ENCODE measurements at places on chromosomes 13 and 19. TPM values are rescaled to one million over a fixed set of nuclear protein-coding genes. Genes with fewer than 3 reads are reported as not detected.

MAG gene
- polyA plus RNA-seq: 0.30 TPM

PODNL1 gene
- polyA plus RNA-seq: not detected

THSD1 gene
- polyA plus RNA-seq: 1.2 TPM

CRLF1 gene
- not detected for polyA plus RNA-seq

NLRP11 gene
- polyA plus RNA-seq: 0.07 TPM

RNF17 gene
- polyA plus RNA-seq: 0.12 TPM

PLIN5 gene
- polyA plus RNA-seq: 0.27 TPM

LGALS7B gene
- polyA plus RNA-seq: not detected

OR7C1 gene
- not detected for polyA plus RNA-seq

TYROBP gene
- polyA plus RNA-seq: 25.6 TPM

- no peak for DNase-seq
Observed at GRCh38 chr19:24078680-24079079, 8.3 kb upstream of the ZNF254 start.

- no peak for DNase-seq
Observed at GRCh38 chr13:27526516-27526915, 76.2 kb upstream of the MTIF3 start.

DNA sequence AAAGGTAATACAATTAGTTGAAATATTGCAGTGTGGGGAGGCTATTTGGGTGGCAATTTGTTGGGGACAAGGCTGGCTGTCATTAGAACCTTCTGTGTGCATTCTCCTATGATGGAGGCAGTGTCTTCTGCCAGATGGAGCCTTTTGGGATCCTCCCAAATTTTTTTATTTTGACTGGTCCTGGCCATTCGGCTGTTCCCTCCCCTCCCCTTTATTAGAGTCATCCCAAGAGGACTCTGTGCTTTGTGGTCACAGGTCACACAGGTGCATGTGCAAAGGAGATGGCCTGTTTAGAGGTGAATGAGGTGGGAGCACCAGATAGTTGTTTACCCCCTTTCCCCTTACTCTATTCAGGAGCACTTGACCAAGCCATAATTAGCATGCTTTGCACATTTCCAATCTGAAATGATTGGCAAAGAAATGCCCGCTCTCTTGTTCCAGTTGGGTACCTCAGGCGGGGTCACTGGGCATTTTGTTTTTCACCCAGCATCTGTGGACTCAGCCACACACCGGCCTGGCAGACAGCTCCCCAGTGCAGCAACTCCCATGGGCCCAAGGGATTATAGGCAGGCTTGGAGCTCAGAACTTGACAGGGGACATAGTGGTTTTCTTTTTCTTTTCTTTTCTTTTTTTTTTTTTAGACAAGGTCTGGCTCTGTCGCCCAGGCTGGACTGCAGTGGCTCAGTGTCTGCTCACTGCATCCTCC is 19.8 kb downstream of the GATAD2A start:
- no peak for DNase-seq

DNA sequence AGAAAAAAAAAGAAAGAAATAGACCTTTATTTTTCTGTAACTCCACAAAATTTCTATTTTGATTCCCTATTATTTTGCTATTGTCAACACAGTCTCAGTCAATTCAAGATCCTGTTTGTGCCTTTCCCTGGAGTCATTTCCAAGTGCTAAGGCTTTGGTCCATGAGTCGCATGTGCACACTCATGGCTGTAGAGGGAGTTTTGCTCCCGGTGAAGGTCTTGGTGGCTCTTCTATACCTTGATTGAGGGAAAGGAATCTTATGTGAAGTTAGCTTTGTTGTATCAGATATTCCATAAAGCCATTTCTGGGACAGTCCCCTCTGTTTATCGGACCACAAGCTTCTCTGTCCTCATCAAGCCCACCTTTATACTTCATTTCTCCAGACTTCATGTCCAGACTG is 58.7 kb upstream of the ALOX5AP start:
- DNase-seq: no peak

DNA sequence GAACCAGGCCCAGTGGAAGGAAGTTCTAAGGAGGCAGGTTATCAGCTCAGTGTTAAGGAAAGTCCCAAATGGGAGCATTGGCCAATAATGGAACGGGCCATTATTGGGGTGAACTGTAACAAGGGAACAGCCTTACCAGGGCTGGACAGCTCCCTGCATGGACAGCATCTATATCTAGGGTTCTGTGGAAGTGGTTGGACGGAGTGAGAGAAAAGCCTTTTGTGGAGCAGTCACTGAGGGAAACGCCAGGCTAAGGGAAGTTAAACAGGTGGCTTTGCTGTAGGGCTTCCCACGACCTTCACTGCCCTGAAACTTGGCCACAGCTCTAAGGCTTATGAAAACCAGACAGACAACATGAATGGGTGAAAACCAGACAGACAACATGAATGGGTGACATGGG is 17.0 kb downstream of the POU2F2 start:
- peak; percentile 42 for DNase-seq

DNA sequence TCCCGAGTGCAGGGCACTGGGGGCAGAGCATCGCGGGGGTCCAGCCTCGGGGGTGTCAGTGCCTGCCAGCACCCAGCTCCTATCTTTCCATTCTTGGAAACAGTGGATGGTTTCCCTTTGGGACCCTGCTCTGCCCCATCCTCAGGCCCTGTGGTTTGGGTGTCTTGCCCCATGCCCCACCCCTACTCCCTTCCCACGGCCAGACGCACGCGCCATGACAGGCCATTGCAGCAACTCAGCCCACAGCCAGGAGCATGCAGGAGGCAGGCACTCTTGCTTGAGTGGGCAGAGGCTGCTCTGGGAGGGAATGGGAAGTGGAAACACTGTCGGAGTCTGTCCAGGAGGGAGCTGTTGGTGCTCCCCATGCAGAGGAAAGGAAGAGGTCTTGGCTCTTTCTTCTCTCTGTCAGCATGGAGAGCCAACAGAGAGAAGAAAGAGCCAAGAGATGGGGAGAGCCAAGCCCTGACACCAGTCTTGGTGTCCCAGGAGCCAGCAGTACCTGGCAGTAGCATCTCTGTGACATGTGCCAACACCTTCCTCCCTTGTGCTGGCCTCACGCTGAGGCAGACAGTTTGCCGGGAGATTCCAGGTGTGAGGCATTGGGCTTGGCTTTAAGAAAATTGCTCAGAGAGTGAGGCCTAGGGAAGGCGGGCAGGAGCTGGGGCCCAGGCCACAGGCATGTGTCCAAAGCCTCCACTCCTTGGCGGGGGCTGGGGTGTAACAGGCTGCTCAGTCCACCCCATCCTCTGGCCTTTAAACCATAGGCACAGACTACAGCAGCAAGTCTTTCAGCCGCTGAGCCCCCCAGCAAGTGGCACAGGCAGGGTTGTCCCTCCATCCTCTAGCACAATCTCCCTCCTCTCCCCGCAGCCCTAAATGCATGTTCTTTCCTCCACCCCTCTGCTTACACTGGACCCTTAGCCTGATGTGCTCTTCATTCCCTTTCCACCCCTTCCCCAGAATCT is 86.7 kb upstream of the UQCRFS1 start:
- DNase-seq: no peak

- peak; percentile 37 for DNase-seq
Observed at GRCh38 chr19:7550987-7551761, 15.7 kb downstream of the PNPLA6 start.

GRCh38 chr13:50951366-50951765 is 41.8 kb downstream of the RNASEH2B start:
- DNase-seq: no peak

DNA sequence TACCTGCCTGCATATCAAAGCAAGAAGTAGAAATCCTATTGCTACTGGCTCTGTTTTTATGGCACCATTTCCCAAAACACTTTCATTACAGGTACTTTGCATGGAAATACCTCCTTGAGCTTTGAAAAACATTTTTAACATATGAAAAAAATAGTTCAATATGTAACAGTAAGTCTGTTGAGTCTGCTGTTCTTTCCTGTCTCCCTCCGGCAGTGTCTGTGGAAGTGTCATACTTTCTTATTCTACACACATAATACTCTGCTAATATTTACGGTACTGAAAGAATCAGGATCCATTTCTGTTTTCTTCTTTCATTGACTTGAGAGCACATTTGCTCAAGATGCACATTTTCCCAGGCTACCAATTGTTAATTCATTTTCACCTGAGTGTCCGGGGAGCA is 8.2 kb upstream of the SERTM1 start:
- no peak for DNase-seq

DNA sequence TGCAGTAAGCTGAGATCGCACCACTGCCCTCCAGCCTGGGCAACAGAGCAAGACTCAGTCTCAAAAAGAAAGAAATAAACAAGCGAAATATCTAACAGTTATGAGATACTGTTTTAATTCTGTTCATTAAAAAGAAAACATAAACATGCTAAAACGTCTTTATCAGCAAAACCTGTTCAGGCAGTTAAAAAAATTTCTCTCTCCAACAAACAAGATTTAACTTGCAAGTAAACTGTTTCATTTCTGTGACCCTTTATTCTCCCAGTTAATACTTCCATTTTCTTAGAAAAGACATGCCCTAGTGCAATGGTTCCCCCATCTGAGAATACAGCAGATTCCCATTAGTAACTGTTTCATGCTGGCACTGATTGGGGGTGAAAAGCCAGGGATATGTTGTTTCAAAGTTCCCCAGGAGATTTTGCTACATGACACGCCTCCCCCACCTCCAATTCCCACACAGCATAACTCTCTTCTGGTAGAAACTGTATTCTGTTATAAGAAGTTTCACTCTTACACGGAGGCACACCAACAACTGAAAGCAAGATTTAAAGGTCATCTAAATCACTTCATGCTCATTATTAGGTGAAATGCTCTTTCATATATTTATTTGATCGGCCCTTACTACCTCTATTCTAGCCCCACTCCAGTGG is 24.4 kb downstream of the ELF1 start:
- no peak for DNase-seq

DNA sequence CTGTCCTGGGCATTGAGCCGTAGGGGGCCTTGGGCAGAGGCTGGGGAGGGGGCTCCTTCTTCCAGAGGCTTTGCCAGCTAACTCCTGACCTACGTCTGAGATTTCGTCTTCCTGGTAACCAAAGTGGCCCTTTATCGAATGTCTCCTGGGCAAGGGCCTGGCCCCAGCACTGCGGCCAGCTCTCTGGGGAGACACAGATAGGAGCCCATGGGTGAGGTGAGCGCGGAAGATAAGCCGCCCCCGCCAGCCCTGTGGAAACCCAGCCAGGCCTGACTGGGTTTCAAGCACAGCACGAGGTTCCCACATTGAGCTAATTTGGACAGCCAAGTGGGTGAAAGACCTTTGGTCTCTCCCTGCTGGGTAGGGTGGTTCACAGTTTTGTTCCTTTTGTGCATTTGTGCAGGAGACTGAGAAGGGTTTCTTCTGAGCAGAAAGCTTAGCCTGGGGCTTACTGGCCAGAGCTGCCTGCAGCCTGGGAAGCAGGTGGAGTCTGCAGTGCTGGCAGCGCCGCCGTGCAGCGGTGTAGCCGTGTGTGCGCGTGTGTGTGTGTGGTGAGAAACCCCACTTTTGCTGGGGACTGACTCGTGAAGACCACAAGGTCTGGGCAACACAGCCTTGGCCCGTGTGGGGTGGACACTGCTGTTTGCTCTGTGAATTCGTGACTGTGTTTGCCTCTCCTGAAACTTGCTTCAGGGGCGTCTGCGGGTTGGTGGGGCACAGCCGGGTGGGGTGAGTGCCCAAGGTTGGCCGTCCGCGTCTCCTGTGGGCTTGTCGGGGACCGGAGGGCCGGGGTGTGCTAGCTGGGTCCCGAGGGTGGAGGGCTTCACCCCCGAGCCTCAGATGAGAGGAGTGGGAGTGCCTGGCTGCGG is 2.5 kb downstream of the BSG start:
- DNase-seq: peak; percentile 33

- peak; percentile 66 for DNase-seq
Observed at GRCh38 chr19:3801412-3802096, 15.4 kb upstream of the MATK start.

DNA sequence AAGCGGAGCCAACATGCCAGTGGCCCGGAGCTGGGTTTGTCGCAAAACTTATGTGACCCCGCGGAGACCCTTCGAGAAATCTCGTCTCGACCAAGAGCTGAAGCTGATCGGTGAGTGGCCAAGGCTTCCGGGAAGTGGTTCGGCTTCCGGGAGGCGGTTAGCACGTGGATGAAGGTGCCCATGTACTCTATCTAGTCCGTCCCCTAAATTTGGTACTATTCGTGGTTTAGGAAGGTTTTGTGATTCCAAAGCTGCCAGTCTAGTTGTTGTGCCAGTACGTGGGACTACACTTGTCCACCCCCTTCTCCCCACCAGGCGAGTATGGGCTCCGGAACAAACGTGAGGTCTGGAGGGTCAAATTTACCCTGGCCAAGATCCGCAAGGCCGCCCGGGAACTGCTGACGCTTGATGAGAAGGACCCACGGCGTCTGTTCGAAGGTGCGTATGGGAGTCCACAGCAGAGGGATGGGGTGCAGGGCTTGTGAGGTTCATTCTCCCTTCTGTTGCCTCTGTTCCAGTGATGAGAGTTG is 579 bp downstream of the RPS9 start:
- no peak for DNase-seq

GRCh38 chr19:11364296-11364904 is 9.2 kb downstream of the PLPPR2 start:
- DNase-seq: no peak

DNA sequence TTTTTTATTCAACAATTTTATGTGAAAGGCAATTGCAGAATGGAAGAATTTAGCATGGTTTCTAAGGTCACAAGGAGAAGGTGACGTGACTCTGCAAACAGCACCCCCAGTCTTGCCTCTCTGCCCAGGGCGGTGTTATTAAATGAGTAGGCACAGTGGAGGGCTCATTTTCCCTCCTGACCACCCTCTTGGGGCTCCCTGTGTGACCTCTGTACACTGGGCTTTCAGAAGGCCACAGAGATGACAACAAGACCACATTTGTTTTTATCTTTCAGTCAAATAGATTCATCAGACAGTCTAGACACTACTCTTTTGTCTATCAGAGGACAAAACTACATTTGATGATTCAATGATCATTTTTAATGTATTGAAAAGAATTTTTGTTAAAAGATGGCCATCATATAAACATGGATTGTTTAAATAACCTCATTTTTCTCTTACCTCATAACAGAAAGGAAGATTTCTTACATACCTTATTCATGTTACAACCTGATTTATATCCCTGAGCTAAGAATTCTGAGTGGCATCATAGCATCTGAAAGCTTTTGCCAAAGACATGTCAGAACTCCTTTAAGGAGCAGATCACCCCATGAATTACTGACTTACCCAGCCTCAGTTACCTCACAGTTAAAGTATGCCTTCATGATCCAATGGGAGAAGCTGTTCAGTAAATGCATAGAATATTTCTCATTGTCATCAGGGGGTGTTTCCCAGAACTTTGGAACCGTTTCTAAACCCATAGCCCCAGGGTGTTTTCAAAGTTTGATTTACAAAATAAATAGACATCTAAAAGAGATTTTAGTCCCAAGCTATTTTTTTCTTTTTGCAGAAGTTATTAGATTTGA is 184.0 kb upstream of the RFC3 start:
- no peak for DNase-seq
